HuH-7 (cell line): ENCODE measurements at places on chromosomes 6 and 20.

GRCh38 chr6:92617721-92618120 lies 801.6 kb downstream of the EPHA7 start:
- DNase-seq, result no peak

GRCh38 chr20:22584922-22585785 lies 782 bp upstream of the FOXA2 start:
- peak; percentile 69 for DNase-seq

DNA sequence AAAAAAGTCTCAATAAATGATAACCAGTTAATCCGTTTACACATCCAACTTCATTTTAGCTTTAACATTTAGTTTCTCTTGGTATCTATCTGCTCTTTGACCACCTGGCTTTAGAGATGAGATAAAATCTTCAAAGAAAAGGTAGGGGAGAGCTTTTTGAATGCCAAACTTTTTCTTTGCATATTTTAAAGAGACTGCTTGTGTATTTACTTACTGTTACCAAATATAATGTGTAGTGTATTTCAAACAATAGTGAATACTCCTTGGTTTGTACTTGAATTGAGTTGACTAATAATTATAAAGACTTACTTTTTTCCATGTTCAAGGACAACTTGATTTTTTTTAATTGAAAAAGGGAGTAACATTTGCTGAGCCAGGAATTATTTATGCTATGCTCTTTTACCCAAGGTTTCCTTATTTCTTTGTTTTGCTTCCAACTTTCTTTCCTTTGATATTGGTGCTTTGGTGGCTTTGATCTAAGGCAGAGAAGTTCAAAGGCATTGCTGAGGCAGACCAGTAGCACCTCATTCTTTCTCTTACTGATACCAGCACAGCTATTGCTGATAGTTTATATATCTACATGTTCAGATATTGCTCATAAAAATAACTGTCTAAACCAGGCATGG lies 7.8 kb downstream of the CCDC170 start:
- no peak for DNase-seq

DNA sequence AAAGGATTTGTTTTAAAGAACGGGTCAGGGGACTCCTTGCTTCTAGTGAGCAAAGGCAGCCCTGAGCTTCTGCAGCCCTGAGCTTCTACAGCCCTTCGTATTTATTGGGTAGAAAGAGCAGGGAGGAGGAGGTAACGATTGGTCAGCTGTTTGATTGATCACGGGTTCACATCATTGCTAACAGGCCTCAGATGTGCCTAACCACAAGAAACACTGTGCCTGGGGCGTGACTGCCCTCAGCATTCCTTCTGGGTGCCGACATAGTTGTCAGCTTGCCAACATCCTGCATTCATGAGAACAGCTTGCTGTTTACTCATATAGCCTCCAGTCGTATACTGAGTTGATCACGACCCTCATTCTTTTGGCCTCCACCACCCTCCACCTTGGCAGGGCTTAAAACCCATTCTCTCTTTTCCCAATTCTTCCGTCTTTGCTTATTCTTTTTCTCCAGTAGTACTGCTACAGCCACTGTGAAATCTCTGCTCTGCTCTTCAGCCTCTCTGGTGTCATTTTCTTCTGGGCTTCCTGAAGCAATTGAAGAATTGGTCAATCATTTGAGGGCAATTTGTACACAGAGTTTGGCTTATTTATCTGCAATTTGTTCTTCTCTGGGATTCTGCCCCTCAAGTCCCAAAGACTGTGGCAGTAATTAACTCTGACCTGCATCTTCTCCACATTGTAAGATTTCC lies 25.4 kb upstream of the NOP56 start:
- no peak for DNase-seq

- DNase-seq, result no peak
Observed at GRCh38 chr6:167350275-167350696, 25.4 kb downstream of the TTLL2 start.

DNA sequence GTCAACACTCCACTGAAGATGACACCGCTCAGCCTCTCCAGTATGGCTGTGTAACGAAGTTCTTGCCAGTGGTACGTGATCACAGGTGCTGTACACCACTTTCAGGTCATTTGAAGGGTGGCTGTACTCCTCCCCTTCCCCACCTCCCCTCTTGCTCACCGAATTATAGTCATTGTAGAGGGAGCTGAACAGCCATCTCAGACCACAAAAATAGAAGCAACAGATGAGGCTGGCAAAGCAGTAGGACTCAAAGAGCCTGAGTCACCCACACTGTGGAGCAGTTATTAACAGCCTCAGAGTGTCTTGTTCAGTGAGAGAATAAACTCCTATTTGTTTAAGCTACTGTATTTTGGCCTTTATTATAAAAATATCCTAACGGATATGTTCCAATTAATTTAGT lies 192.5 kb upstream of the MCHR2 start:
- no peak for DNase-seq
